Activated T-cell treated with anti-CD3 and anti-CD28 coated beads, Interleukin-2, amount 50 U/mL, for 1 hour (primary cell): ENCODE measurements at places on chromosomes 16 and 17.

- DNase-seq, result no peak
Measured at GRCh38 chr17:73013301-73013700, 79.2 kb downstream of the SLC39A11 start.

DNA sequence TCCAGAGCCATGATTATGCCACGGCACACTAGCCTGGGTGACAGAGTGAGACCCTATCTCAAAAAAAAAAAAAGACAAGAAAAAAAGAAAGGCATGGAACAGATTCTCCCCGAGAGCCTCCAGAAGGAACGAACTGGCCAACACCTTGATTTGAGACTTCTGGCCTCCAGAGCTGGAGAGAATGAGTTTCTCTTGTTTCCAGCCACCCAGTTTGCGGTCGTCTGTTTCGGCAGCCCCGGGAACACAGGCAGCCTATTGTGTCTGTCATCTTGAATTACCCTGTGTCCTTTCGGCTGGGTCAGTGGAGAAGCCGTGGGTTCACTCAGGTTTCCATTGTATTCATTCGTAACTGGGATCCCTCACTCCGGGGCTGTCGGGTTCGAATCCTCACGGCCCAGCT, 83.9 kb downstream of the RPA1 start:
- DNase-seq, result no peak

DNA sequence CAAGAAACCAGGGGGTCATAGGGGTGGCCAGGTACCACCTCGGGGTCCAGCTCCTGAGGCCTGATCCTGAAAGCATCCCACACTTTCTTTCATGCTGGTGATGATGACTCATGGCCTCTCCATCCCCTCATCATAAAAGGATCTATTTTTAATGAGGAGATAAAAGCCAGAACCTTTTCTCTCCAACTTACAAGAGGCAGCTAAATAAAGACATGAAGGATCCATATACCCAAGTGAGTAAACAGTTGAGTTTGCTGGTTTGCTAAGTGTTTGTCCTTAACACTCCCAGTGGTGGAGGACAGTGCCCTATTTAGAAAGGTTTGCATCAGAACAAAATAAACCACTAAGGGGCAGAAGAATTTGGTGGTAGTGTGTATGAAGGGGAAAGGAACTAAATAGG, 383.8 kb downstream of the GRIN2A start:
- no peak for DNase-seq

DNA sequence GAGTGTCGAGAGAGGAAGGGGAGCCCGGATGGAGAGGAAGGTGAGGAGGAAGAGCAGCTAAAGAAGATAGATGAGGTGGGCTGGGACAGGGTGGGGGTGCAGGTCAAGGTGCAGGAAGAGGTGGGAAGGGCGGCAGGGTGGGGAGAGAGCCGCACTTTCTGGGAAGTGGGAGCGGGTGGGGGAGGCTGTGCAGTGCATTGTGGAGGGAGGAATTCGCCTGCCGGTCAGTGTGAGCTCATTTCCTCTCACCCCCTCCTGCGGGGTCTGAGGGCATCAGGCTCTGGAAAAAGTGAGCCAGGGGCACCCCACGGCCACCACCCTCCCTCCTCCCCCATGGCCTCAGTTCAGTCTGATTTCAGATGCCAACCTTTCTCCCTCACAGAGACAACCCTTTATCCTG, 2.5 kb upstream of the ARHGAP23 start:
- no peak for DNase-seq

GRCh38 chr16:51343411-51343810, 192.3 kb upstream of the SALL1 start:
- no peak for DNase-seq

DNA sequence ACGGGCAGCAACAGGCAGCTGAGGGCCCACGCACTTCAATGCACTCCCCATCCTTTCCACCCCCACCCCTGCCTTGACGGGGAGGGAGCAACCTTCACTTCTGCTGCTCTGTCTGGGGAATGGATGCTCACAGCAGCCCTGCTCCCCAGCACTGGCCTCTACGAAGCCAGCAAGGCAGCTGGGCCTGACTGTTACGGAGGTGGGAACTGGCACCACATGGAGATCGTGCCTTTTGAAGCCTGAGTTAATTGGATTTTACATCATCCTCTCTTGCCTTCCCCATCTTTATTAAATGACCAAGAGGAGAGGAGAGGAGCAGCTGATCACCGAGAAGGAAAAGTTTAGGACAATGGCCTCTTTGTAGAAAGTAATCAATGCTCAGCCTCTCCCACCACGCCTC, 187.0 kb upstream of the RPL38 start:
- DNase-seq, result no peak

DNA sequence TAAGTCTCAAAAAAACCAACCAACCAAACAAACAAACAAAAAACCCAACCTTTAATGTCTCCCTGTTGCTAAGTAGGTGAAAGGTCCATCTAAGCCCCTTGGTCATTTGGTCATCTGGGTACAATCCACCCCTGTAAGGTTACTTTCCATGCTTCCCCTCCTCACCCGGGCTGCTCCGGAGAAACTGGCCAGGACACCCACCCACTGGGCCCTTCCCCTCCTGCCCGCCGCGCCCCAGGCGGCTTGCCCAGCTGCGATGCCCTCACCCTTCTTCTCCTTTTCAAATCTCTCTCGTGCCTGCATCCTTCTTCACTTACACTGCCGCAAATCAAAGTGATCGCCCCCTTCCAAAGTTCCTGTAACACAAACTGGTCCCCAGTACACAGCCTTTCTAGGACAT, 2.0 kb downstream of the NTAN1 start:
- no peak for DNase-seq

DNA sequence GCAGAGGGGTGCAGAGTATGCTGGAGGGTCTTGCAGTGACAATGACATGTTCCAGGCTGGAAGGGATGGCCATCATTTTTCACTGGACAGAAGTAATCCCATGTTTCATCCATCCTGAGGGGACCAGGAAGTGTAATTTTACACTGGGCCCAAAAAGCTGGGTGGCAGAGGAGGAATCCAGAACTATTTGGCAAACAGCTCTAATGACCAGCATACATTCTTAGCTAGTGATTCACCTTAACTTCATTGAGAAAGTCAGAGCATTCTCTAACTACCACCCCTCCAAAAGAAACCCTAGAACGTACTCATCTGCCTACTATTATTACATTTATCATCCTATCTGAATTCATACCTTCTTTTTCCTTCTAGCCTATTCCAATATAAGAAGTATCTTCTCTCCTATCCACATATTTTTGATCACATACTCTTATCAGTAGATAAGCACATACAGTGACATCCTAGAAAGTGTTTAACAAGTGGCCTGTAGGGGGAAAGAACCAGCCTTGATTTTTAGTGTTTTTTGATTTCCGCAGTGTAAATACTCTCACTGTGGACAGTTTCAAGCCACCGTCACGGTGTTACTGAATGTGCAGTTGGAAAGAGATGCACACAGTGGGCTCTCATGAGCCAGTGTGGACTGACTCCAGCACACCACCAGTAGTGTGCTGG, 118.1 kb downstream of the FTO start:
- DNase-seq, result no peak

- no peak for DNase-seq
Measured at GRCh38 chr16:10876315-10876714, 687 bp upstream of the CIITA start.

GRCh38 chr17:76502341-76503211, 1.4 kb upstream of the RHBDF2 start:
- no peak for DNase-seq

DNA sequence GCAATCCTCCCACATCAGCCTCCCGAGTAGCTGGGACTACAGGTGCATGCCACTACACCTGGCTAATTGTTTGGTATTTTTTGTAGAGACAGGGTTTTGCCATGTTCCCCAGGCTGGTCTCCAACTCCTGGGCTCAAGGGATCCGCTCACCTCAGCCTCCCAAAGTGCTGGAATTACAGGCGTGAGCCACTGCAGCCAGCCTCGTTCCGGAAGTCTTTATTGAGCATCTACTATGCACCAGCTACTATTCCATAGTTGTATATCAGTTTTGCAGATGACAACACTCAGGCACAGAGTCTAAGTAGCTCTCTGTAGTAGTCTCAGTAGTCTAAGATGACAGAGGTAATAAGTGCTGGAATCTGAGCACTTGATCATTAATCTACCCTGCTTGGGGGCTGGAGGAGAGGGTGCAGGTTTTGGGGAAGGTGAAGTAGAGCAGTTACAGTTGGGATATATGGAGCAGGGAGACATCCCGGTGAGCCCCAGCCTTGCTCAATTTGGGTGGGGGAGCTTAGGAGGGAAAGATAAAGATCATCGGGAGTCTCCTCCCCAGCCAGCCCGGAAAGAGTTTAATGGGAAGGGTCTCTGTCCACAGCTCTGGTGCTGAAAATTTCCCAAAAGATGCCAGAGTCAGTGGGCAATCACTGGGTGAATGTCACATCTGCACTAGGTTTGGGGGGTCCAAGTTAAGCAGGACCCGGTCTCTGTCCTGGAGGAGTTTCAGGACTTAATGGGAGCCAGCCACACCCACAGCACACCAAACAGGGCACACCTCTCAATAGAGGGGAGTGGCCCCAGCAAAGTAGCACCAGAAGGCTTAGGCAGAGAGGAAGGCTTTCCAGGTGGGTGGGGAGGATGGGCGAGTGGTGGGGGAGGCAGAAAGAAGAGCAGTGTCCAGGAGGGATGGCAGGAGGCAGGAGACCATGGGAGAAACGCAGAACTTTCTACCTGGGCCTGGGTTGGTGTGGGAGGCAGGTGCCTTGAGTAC, 1.7 kb downstream of the OTOP3 start:
- no peak for DNase-seq

DNA sequence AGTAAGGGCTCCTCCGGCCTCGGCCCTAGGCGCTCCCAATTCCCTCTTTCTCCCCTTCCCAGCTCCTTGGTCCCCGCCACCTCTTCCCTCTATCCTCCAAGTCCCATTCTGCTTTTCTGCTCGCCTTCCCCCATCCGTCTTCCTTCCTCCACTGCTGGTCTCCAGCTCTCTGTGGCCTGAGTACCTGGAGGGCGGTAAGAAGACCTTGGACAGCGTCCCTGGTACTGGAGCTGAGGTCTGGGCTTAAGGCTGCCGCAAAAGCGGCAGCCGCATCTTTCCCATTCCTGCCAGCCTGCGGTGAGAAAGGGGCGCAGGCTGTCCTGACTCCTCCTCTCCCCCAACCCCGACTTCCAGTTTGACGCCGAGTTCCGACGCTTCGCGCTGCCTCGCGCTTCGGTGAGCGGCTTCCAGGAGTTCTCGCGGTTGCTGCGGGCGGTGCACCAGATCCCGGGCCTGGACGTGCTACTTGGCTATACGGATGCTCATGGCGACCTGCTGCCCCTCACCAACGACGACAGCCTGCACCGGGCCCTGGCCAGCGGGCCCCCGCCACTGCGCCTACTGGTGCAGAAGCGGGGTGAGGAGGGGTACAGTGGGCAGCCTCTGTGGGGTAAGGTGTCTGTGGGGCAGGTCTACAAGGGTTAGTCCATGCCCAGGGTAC, 471 bp downstream of the PARD6A start:
- DNase-seq, result no peak

GRCh38 chr17:79031996-79032875, 8.3 kb downstream of the C1QTNF1 start:
- no peak for DNase-seq

DNA sequence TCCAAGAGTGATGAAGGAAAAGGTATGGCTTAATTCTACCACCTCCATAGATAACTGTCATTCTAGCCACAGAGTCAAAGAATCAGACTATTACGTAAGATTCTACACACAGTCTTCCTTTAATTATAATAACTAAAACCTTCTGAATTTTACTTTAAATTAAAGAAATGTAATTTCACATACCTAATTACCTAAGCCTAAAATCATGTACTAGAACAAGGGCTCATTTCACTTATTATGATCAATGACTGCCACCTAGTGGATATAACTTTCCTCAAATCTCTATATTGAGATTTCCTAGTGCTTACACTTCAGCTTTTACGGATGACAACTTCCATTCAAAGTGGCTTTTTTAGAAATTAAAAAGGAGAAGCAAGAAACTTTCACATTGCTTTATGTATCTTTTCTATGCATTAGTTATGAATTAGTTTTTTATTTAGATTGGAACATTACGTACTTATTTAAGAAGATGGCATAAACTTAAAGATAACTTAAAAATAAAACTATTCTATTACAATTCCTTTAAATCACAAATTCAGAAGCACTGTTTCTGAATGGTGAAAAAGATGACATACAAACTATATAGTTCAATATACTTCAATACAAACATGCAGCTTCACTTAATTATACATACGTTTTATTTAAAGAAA, 18.2 kb upstream of the ABCA10 start:
- DNase-seq, result no peak

DNA sequence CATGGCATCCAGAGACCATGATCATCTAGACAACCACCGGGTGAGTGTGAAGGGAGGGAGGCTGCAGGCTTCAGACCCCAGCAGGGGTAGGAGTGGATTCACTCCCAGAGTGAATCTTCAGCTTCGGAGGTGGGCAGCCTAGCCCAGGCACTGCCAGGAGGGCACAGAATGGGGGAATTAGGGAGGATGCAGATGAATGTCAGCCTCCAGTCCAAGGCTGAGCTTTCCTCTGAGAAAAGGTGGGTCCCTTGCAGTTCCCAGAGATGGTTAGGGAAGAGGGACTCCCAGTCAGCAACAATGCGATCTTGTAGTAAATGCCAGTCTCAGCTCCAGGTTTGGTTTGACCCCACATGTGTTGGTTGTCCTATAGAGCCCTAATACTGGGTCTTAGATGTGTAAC, 36.7 kb upstream of the POLR3E start:
- no peak for DNase-seq
